ENCODE measurements at places on chromosomes 5 and 9.
A peak's percentile ranks its signal among the peaks of the same experiment; 100 is the strongest.

GRCh38 chr9:86909388-86909787 lies 37.9 kb downstream of the GAS1 start:
- DNase-seq: peak; percentile 24

DNA sequence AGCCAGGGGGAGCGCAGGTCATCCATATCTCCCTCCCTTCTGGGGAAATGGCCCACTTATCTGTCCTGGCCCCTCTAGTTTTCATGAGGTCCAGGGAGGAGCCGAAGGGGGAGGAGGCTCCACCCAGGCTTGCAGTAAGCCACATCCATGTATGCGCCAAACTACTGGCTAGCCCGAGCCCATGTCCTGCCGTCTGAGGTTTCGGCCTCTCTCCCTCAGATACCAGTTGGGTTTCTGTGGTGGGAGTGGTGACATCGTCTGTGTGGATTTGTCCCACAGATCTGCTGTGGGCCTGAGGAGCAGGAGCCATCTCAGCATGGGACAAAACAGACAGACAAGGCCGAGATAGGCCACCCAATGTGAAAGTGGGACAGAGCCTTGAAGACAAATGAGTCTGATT lies 78.3 kb upstream of the ORM1 start:
- no peak for DNase-seq

GRCh38 chr5:18752317-18752716 lies 1118.1 kb downstream of the TAF11L14 start:
- DNase-seq: no peak

DNA sequence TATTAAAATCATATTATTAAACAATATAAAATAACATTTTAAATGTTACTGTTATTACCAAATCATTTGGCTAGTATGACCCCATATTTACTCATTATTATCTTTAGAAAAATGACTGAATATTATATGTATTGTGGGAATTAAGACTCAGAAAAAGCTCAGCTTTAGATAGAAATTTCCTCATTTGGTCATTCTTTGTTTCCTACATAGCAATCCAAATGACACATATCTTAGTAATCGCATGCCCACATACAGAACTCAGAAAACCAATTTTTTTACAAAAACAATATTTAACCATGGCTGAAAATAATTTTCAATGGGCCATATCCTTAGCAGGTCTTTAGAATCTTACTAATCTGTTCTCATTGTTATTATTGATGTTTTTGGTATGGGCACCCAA lies 53.8 kb upstream of the TSLP start:
- no peak for DNase-seq

DNA sequence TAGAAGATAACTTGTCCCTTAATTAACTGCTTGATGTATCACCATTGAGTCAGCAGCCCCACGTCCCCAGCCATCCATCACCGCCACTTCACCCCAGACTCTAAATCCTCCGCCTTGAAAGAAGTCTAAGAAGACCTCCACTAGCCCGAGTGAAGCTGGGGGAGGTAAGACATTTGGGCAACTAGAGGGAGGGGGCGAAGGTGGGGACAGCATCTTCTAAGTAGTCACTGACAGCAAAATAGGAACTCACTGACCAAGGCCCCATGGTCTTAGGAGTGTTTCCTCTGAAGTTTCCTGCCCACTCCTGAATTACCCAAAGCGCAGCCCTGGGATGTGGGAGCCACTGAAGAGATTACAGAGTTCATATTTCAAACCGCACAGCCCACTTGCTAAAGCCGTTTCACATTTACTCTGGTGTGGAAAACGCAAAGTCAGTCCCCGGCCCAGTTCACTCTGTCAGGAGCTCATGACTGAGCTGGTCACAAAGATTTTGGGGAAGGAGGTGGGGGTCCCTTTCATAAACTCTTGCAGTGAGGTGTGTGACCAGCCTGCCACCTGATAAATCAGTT lies 107.4 kb downstream of the LHFPL2 start:
- no peak for DNase-seq

GRCh38 chr9:107176436-107177151 lies 106.5 kb upstream of the RAD23B start:
- no peak for DNase-seq

GRCh38 chr5:129460672-129460935 lies 506 bp downstream of the ADAMTS19 start:
- no peak for DNase-seq

- DNase-seq: peak; percentile 68
Observed at GRCh38 chr5:150278916-150279315, 10.7 kb downstream of the CAMK2A start.

DNA sequence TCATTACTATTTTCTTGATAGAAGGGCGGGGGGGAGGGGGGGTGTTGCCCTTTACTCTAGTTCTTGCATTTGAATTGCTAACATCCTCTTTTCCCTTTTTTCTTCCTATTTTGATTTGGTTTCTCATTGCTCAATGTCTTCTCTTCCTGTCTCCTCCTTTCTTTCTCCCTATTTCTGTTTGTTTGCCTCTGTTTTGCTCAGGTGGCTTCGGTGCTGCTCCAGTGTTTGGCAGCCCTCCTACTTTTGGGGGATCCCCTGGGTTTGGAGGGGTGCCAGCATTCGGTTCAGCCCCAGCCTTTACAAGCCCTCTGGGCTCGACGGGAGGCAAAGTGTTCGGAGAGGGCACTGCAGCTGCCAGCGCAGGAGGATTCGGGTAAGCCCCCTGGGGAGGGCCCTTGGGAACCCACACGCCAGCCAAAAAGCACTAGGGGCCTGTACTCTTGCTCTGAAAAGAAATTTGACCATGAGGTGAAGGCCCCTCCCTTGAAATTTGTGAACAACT lies 48.3 kb downstream of the FAM78A start:
- no peak for DNase-seq

GRCh38 chr5:65796751-65797316 lies 74.8 kb downstream of the NLN start:
- no peak for DNase-seq

DNA sequence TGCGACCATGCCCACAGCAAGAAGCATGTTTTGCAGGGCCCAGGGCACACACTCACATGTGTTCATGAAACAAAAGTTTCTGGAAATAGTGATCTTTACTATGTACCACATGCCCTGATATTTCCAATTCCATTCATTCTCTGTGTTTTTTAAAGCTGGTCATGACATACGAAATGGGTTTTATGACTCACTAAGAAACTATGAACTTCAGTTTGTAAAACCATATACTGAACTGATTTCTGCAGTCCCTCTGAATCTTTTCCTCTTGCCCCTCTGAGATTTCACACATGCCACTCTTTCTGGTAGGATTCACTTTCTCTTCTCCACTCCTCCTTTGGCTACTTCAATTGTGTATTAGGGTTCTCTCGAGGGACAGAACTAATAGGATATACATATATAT lies 416.1 kb upstream of the TRPC7 start:
- peak; percentile 45 for DNase-seq

DNA sequence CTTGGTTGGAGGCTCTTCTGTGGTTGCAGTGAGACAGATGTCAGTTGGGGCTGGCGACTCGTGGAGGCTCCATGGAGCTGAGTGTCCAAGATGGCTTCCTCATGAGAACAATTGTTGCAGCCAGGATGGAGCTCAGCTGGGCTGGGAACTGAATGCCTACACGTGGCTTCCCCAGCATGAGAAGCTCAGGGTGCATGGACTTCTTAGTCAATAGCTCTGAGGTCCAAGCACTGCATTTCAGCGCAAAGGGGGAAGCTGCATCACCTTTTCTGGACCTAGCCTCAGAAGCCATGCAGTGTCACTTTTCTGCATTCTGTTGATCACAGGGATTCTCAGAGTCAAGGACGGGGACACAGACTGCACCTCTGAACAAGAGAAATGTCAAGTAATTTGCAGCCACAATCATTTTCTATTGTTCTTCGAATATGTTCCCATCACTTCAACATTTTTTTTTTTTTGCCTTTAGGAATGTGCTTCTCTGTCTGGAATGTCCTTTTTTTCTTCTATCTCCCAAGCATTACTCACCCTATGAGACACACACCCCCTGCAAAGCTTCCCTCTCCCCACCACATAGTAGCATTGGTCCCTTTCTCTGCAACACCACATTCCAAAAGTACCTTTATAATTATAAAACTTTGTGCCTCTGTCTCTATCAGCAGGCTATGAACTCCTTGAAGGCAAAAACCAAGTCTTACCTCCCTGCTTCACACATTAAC lies 57.5 kb upstream of the STK32A start:
- DNase-seq: peak; percentile 52

GRCh38 chr9:16139774-16140173 lies 586.9 kb downstream of the CCDC171 start:
- no peak for DNase-seq

DNA sequence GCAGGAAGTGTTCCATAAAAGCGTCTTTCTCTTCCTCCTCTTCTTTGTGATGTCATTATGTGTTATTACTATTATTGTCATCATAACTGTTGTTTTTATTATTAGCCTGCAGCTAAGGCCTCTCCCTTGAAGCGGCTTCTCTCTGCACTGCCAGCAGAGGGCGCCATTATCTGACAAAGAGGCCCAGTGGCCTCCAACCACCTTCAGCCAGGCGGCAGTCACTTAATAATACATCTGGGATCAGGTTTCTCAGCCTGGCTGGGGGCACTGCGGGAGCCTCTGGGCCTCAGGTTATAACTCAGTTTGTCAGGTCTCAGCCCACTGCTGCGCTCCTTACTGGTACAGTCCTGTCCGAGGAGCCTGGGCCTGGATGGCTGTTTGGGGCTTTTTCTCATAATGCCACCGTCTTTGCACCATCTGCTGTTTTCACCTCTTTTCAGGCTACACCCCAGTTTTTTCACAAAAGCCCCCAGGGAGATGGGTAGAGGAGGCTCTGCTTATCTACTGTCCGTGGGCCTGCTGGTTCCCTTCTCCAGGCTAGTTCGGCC lies 281.9 kb downstream of the NSG2 start:
- DNase-seq: peak; percentile 28
